ENCODE measurements at places on chromosomes 6 and 20.

DNA sequence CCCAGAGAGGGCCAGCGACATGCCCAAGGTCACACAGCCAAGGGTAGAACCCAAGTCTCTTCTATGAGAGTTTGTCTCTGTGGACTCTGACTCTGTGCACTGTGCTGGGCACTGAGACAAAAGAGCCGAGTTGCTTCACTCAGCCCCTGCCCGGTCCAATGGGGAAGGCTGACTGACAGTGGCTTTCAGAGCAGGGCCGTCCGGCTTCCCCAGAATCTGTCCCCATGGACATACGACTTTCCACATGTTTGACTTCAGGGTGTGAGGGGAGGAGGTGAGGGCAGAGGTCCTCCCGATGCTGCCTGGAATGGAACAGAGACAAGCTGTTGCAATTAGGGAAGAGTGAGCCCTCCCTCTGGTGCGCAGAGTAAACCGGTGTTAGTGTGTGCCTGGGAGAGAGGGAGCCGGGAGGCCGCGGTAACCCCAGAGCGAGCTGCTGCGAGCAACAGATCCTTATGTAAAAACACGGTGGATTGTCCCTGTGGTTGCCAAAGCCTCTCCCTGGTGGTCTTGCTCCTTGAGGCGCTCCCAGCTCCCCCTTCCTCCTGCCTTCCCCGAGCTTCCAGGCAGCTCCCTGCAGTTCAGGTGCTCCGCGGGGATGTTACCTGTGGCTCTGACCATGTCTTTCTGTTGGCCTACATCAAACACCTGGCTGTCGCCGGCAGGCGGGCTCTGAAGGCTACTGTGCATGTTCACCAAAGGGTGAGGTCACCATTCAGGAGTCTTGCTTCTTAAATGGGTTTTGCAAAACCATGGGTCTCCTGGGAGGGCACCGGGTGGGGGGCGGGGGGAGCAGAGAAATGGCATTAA is 672 bp downstream of the SIRPA start:
- peak; percentile 37 for DNase-seq

DNA sequence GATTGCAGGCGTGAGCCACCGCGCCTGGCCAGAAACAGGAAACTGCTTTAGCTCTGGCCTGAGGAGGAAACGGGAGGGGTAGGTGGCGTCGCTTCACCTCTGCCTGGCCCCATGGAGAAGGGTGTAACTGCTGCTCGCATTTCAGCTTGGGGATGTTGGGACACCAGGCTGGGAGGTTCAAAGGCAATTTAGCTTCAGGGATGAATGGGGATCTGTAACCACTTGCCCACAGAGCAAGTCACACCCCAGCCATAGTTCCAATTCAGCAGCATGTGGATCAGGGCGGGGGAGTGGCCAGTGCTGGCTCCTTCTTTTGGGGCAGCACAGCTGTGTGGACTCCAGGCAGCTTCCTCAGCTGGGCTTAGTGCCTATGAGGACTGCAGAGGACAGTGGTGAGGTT is 34.8 kb upstream of the NUP153 start:
- DNase-seq = no peak

DNA sequence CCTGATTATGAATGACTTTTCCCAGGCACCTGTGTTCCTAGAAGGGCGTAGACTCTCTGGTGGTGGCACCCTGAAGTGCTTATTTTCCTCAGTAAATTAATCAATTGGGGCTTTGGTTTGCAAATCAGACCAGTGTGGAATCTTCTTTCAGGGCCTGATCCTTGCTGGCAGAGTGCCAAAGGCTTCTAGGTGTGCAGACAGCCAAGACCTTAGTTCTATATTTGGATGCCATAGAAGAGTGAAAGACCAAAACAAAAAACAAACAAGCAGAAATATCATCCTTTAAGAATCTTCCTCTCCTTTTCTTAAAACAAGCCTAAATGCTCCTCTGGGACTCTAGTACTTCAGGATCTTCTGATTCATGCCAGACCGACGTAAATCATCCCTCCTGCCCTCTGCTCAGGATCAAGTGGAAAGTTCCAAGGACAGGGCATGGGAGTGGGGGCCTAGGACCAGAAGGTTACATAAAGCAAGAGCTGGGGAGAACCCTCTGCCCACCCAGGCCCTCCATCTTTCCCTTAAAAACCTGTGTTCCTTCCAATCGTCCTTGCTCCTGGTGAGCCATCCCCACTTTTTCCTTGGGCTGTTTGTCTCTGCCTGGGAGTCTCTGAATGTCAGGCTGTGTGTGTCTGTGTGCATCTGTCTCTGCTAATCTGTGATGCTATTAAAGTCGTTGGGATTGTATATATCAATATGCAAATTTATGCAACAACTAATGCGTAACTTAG is 70.5 kb upstream of the MYLIP start:
- DNase-seq = no peak

GRCh38 chr6:83193747-83194566 is 800 bp downstream of the RWDD2A start:
- peak; percentile 33 for DNase-seq

DNA sequence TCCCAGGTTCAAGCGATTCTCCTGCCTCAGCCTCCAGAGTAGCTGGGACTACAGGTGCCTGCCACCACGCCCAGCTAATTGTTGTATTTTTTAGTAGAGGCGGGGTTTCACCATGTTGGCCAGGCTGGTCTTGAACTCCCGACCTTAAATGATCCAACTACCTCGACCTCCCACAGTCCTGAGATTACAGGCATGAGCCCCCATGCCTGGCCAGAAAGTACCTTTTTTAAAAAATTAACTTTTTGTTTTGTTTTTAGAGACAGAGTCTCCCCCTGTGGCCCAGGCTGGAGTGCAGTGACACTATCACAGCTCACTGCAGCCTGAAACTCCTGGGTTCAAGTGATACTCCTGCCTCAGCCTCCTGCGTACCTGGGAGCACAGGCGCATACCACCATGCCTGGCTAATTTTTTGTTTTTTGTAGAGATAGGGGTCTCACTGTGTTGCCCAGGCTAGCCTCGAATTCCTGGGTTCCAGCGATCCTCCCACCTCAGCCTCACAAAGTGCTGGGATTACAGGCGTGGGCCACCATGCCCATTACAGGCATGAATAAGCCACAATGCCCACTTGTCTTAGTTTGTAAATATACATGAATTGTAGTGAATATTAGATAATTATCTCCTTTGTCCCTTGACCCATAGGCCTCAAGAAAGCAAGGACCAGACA is 17.4 kb upstream of the EEF1A1 start:
- no peak for DNase-seq

DNA sequence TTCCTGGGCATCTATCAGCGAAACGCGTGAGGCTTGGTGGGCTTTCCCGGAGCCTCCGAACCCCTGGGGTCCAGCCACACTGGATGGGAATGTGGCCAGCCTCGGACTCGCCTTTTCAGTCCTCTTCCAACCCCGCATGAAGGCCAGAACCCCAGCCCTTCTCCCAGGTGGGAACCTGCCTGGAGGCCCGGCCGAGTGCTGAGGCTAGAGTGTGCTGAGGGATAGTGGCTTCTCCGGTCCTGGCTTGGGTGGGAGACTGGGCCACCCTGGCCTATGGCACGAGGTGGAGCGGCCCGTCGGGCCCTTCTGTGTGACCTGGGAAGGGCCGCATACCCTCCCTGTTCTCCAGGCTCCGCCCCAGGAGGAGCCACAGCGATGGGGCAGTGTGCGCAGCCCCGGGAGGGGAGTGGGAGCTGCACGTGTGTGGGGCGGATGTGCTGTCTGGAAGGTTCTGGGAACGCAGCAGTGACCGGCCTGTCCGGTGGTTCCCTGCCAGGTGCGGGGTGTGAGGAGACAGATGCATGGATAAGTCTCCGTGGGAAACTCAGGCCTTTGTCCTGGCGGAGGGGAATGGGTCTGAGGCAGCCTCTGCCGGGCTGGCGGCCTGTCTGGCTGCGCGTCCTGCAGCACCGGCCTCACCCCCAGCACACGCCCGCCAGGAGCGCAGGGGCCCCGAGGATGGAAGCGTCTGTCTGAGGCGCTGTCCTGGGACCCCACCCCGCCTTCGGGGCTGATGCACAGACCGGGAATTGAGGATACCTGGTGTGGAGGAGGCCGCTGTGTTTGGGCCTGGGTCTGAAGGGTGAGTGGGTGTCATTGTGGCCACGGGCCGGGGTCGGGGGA is 1.1 kb upstream of the BHLHE23 start:
- DNase-seq = no peak

- no peak for DNase-seq
These were observed 10.6 kb upstream of the FUCA2 start for GRCh38 chr6:143522039-143522600.

- no peak for DNase-seq
These were observed 18.0 kb upstream of the NCOA6 start for GRCh38 chr20:34843421-34843820.

GRCh38 chr20:3751675-3752385 is 15.7 kb downstream of the ADISSP start:
- DNase-seq = no peak

DNA sequence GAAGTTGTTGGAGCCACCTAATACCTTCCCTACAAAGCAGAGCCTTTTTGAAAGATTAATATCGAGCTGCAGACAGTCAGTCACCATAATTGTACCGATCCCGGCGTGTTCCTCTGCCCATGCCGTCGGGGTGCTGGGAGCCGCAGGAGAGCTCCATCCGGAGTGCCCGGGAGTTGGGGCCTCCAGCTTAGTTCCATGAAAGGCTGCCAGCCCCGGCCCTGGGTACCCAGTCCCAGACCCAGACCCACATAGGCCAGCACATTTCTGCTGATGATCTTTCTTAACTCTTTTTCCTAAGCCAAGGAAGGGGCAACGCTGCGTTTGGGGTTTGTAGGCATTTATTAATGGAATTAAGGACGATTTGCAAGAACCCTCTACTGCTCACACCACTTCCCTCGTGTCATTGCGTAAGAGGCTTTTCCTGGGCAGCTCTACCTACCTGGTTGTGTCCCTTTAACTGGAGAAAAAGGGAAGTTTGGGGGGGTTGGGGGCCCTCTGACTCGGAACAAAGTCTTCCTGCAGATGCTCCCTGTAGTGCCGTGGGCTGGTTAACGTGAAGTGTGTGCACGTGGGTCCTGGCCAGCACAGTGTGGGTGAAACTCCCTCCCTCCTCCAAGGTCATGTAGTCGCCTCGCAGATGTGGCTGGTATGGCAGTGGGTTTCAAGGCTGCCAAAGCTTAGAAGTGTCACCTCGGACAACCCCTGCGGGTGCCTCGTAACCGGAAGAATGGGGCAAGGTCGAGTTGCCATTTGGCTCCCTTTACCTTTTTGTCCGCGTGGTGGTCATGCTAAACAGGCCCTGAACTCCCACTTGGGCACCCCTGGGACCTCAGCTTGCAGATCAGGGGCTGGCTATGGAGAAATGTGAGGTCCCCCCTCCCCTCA is 54.3 kb upstream of the APCDD1L start:
- no peak for DNase-seq

DNA sequence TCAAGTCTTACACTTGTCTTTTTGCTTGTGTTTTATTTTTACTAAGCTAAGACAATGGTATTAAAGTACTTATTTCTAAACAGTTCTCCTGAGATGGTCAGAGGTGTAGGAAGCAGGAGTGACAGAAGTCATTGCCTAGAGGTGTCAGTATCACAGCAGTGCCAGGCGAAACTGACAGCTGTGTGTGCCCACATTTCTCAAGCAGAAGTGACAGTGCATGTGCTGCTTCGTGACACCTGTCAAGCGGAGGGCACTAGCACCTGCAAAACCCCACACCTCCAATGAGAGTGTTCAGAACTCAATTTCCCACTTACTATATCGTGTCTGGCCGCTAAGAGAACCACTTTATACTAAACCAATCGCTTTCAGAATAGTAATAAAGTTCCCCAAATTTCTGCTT is 82.8 kb downstream of the SLC23A2 start:
- DNase-seq = no peak

GRCh38 chr6:156955494-156956183 is 178.5 kb downstream of the ARID1B start:
- DNase-seq = no peak

GRCh38 chr20:8473459-8473858 is 341.4 kb downstream of the PLCB1 start:
- DNase-seq = no peak

- no peak for DNase-seq
These were observed 184.5 kb upstream of the MARCKS start for GRCh38 chr6:113672491-113673149.

GRCh38 chr20:34512266-34512954 is 3.8 kb upstream of the DYNLRB1 start:
- DNase-seq = no peak

DNA sequence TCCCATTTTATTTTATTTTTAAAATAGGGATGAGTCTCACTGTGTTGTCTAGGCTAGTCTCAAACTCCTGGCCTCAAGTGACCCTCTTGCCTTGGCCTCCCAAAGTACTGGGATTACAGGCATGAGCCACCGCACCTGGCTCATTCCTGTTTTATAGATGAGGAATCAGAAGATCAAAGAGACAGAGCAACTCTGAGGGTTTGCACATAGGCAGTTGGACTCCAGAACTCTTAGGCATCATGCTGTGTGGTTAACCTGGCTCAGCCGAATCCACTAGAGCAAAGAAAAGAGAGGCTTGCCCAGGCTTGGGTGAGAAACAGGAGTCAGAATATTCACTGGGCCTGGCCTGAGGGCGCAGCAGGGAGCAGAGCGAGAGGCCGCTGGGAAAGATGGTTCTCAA is 9.4 kb downstream of the MYH7B start:
- DNase-seq = no peak

DNA sequence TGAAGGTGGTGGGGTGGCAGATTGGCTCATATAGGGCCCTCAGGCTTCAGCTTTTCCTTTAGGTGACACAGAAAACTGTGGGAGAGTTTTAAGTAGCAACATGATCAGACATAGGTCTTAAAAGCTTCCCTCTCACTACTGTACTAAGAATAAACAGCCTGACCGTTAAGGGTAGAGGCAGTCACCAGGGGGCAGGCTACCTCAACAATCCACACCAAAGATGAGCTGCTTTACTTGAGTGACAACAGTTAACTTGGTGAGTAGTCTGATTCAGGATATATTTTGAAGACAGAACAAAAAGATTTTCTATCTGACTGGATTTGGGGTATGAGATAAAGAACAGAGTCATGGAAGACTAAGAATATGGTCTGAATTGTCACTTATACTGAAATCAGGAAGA is 193.1 kb upstream of the SHLD1 start:
- DNase-seq = peak; percentile 51

DNA sequence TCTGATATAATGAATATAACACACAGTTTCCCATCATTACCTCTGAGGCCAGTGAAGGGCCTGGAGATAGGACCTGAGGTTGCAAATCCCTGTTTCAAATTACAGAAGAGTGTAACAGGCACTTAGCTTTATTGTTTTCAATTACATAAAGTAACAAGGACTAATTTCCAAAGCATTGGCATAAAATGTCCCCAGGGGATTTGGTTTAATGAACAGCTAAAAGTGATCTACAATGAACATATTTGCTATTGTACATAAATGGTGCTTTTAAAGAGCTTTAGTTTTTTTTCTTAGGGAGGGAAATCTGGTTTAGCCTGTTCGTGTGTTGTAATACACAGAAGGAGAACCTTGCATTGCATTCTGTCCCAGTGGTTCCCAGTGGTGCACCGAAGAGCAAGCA is 54.4 kb downstream of the HMGN3 start:
- DNase-seq = no peak

- peak; percentile 44 for DNase-seq
These were observed 74.9 kb upstream of the CLDN20 start for GRCh38 chr6:155188707-155189496.
